Mucosa of descending colon (tissue), 3 donors: ENCODE measurements at places on chromosomes 5 and 9. TPM values are rescaled to one million over a fixed set of nuclear protein-coding genes. Genes with fewer than 3 reads are reported as not detected.
A peak's percentile ranks its signal among the peaks of the same experiment; 100 is the strongest.

GRCh38 chr5:151742870-151743294 is 15.5 kb downstream of the ATOX1 start:
- no peak for DNase-seq

DNA sequence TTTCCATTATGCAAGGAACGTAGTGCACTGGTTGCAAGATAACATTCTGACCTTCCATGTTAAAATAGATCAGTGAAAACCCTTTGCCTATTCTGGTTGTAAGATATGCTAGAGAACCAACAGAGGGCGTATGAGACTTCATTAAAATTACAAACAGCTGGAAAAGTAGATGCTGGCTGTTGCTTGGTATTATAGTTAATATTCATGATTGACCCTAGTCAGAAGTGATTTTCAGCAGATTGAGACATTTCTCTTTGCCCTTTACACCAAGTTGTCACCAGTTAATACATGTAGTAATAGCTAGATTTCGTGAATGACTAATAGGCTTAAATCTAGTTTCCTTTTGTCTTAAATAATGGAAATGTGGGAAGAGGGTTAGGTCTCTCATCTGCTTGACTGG is 13.8 kb upstream of the FGF18 start:
- DNase-seq: no peak

Gene GBGT1
- total RNA-seq: 4.3 TPM

- no peak for DNase-seq
Measured at GRCh38 chr5:124557761-124558160, 188.7 kb downstream of the ZNF608 start.

Gene ENTPD2
- 26.8 TPM for total RNA-seq

DNA sequence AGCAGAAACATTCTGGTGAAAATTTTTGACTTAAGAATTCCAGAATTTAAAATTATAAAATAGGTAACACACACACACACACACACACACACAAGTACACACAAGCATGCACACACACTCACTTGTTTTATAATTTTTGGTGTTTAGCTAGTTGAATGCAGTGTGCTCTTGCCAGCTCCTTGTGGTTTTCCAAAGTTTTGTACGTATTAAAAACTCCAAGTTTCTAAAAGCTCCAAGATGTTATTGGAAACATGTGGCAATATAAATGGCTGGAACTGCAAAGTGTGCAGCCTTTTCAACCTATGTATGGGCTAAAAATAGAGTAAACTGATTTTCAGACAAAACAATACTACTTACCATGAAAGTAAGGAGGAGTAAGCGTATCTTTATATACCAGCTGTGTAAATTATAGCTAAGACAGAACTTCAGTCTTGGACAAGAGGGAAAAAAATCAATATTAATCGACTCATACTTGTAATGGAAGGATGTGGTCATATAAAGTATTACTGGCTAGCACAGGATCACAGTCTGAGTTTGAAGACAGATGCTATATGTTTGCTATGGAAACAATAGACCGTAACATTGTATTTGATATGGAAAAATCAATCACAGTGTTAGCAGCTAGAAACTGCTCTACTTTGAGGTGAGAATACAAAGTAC is 727.1 kb upstream of the GRAMD2B start:
- no peak for DNase-seq

GRCh38 chr9:77939149-77939668 is 92.4 kb downstream of the GNAQ start:
- no peak for DNase-seq

- DNase-seq: no peak
Measured at GRCh38 chr9:91790917-91791316, 159.1 kb downstream of the ROR2 start.

DNA sequence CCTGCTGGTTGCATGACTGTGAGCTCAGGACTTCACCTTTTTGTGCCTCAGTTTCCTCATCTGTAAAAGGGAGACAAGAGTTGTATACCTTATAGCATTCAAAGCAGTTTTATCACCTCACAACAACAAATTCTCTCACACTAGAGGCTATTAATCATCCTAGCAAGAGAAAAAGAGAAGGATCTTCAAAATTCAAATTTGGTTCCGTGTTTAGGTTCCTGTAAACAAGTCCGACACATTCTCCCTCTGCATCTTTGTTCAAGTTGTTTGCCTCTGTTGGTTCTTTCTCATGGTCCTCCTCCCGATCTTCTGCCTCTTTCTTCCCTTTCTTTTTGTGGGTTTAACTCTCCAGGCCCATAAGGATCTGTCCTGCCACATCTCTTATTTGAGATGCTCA is 218.0 kb downstream of the PIK3R1 start:
- no peak for DNase-seq

- DNase-seq: no peak
Measured at GRCh38 chr5:74173665-74174064, 466.9 kb downstream of the ENC1 start.

- no peak for DNase-seq
Measured at GRCh38 chr5:171574376-171574775, 154.9 kb downstream of the FGF18 start.

GRCh38 chr5:58484505-58484904 is 6.7 kb upstream of the GAPT start:
- no peak for DNase-seq

Gene RANBP3L
- 0.29 TPM for total RNA-seq

DNA sequence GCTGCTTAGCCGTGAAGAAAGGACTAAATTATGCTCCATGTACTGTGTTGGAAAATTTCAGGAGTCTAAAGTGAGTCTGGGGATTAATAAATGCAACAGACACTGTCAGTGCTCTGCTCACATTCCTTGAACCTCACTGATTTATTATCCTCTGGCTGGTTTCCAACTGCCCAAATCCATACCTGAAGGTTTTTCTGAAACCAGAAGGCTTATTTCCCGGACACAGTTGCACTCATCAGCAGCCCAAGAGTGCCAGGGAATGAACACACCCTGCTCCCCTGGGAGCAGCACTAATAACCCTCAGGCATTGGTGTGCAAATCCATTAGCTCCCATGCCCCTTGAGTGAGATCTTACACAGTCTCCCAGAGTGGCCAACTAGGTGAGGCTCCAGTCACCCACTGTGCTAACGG is 38.7 kb downstream of the F2R start:
- no peak for DNase-seq

GRCh38 chr5:78661691-78662090 is 13.1 kb upstream of the LHFPL2 start:
- no peak for DNase-seq

Gene FBXL7
- total RNA-seq: 3.4 TPM

DNA sequence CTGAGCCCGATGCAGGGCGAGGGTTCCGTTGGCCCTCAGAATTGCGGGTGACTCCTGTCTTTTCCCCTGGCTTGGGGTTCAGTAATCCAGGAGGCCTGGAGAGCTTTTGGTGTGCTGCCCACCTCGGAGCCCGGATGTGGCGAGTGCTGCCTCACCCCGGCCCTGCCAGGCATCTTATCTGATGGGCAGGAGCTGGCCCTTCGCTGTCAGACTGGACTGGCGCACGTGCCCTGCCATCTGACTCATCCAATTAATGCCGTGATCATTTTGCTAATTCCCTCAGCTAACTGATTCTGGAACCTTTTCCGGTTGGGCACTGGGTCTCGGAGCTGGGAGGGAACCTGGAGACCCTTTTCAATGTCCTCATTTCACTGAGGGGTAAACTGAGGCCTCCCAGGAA is 34.6 kb downstream of the RXRA start:
- DNase-seq: no peak

Gene HMCN2
- 28.1 TPM for total RNA-seq

Gene COL15A1
- 11.2 TPM for total RNA-seq

- DNase-seq: peak; percentile 81
Measured at GRCh38 chr5:149776361-149777305, 46.5 kb downstream of the PPARGC1B start.

DNA sequence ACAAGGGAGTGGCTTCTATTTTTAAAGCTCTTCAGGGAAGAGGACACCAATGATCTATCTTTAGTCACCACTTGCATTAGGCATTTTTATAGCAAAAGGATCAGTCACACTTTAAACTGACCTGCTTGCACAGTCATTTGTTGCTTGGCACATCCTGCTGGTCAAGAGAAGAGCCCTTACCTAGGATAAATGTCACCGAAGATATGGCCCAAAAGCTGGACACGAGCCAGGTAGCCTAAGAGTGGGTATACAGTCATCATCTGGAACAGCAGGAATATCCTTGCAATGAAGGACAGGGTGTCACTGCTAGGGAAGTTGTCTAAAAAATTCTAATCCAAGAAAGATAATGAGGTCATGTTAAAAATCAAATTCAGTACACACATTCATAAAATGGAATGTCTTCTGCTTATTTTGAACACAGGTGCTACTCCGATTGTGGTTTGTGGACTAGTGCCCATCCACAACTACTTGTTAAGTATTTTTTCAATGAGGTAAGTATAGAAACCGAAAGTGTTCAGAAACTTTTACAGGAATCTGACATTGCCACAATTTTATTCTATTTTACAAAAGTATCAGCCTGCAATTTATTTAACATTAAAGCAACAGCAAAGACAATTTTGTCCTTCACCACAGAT is 78.4 kb downstream of the SLC38A9 start:
- no peak for DNase-seq

Gene SPARC
- total RNA-seq: 410 TPM

Gene PRDM9
- total RNA-seq: not detected

DNA sequence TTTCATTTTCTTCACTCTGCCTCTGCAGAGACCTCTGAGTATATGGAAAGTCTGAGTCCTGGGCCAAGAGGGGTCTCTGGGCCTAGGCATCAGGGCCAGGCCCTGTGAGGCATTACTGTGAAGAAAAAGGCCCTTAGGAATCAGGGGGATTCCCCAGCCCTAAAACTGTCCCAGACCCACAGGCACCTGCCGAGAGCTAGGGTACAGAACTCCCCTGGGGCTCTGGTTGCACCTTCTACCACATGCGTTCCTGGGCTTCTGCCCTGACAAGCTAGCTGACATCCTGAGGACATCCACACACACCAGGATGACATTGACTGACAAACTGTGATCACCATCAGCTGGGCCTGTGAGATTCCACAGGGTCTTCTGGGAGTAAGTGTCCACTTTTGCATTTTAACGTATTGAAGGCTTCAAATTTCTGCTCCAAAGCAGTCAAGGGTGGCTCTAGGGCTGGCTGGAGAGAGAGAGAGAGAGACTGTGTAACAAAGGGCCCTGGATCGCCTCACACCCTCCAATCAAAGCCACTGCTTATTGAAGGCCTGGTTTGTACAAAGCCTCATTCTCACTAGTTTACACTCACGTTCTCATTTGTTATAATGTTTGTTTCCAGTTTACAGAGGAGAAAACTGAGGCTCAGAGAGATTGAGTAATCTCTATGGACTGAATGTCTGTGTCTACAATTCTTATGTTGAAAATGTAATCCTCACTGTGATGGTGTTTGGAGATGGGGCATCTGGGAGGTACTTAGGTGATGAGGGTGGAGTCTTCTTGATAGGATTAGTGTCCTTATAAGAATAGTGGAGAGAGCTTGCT is 45.1 kb downstream of the TGFBI start:
- no peak for DNase-seq

Gene STKLD1
- total RNA-seq: 1.3 TPM

DNA sequence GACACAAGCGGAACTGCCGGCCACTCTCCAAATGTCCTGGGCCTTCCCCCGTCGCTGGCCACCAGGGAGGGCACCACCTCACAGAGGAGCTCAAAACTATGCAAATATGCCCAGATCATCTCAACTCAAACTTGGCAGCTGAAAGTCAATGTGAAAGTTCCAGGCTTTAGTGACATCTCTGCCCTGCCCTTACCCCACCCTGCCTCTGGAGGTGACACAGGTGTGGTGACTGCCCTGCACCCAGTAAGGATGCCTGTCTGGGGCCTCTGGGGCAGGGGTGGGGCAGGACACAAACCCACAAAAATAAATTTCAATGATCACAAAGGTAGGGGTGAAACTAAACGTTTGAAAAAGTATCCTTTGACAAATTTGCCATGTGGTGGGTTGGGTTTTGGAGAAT is 213.4 kb downstream of the HSPA4 start:
- DNase-seq: no peak

GRCh38 chr5:78626009-78626571 is 22.5 kb downstream of the LHFPL2 start:
- no peak for DNase-seq

- no peak for DNase-seq
Measured at GRCh38 chr5:134490925-134491271, 34.6 kb upstream of the JADE2 start.

Gene AFAP1L1
- total RNA-seq: 1.9 TPM

Gene CD180
- 1.3 TPM for total RNA-seq

Gene PPIP5K2
- total RNA-seq: 77.6 TPM

DNA sequence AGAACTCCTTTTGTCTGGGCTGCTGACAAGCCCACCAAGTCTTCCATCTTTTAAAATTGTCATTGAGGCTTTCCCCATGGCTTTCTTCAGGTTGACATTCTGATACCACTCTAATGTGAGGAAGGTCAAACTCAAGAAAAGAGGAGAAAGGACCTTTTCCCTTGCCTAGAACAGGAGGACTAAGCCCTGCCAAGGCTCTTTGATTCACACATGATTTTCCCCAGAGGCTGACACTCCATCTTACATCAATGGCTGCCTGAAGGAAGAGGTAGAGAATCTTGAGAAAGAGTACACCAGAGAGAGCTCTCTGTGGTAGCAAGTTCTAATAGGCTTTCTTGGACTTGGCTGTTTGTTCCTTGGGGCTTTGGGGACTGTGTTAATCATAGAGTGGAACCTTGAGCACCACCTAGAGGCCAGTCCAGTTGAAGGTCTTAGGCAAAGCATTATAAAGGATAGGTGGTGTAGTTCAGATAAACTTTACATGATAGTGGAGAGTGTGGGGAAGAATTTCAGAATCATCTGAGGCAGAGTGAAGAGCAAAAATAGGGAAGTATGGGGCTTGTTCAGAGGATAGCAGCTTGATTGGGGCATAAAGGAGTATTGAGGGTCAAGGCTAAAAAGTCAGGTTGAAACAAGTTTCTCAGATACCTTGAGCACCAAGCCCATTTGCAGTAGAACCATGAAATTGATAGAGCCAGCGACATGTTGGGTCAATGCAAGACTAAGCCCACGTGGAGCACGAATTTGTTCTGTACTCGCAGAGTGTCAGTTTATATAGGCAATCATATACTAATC is 36.7 kb downstream of the NDFIP1 start:
- peak; percentile 90 for DNase-seq

Gene EQTN
- 1.4 TPM for total RNA-seq

Gene ECSCR
- total RNA-seq: 7.9 TPM

DNA sequence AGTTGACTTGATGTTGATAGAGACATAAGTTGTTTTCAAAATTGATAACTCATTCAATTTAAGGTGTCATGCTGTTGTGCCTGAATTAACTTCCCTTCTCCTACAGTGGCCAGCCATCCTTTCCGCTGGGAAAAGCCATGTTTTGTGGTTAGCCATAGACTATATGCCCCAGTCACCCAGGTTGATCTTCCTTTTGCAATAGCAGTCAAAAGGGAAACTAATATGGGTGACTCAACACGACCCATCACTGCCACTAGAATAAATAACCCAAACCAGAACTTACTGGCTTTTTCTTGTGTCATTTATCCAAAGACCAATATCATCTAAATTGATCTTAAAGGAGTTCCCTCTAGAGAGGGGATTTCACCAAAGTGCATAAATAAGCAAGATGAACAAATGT is 87.4 kb downstream of the PTCD2 start:
- no peak for DNase-seq

Gene LCN9
- not detected for total RNA-seq
